Type B pancreatic cell (in vitro differentiated cells): ENCODE measurements at places on chromosomes 7 and 10.

GRCh38 chr10:99855479-99856071 lies 73.1 kb downstream of the ABCC2 start:
- no peak overlapping the region for H3K27ac ChIP-seq
- no peak overlapping the region for H3K4me3 ChIP-seq
- H3K36me3 ChIP-seq = no peaks in the 10 kb centered on the region
- no peak for DNase-seq

- peaks cover 10% of the 10 kb centered on the region for H3K4me1 ChIP-seq
- DNase-seq = no peak
- no peak overlapping the region for H3K27ac ChIP-seq
- H3K4me3 ChIP-seq = no peak overlapping the region
Measured at GRCh38 chr10:43117777-43118583, 20.3 kb upstream of the CSGALNACT2 start.

DNA sequence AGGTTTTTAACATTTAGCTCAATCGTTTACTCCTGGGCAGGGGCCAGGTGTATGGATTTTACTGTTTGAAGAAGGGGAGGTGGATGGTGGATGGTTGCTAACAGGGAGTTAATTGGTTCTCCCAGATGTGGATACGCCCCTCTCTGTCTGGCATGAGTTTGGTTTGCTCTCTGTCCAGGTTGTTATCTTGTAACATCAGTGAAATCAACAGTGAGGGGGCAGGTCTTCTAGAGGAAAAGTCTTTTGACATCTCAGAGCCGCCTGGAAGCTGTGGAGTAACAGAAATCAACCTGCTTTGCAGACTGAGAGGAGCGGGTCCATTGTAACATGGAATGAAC lies 243.4 kb downstream of the MGMT start:
- H3K27ac ChIP-seq = no peak overlapping the region
- H3K4me3 ChIP-seq = no peak overlapping the region
- H3K36me3 ChIP-seq = peaks cover 12% of the 10 kb centered on the region
- H3K27me3 ChIP-seq = no peaks in the 10 kb centered on the region

DNA sequence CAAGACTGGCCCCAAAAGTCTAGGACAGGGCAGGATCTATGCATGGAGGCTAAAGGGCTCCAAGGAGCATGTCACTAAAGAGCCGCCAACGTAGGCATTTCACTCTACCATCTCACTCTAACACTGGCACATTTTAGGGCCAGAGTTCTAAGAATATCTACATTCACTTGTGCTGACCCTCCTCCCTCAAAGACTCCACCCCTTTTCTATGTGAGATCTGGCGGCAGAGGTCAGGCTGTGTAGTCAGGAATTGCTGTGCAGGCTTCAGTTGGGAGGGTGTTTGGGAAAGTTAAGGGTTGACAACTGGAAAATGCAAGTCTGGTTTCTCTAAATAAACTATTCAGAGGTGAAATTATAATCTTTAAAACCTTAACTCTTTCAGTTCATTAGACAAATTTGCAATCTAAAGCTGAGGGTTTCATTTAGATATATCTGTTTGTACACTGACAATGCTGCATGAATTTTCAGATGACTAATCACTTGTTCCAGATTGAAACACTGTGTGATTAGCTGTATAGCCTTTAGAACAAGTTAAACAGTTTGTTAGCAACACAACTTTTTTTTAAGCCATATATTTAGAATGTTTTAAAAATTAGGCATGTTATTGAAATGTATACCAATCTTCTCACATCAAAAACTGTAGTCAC lies 18.2 kb downstream of the LMOD2 start:
- no peak for DNase-seq
- no peaks in the 10 kb centered on the region for H3K36me3 ChIP-seq
- no peak overlapping the region for H3K4me3 ChIP-seq
- peak overlapping the region; percentile 24 for H3K27ac ChIP-seq
- H3K27me3 ChIP-seq = no peaks in the 10 kb centered on the region

DNA sequence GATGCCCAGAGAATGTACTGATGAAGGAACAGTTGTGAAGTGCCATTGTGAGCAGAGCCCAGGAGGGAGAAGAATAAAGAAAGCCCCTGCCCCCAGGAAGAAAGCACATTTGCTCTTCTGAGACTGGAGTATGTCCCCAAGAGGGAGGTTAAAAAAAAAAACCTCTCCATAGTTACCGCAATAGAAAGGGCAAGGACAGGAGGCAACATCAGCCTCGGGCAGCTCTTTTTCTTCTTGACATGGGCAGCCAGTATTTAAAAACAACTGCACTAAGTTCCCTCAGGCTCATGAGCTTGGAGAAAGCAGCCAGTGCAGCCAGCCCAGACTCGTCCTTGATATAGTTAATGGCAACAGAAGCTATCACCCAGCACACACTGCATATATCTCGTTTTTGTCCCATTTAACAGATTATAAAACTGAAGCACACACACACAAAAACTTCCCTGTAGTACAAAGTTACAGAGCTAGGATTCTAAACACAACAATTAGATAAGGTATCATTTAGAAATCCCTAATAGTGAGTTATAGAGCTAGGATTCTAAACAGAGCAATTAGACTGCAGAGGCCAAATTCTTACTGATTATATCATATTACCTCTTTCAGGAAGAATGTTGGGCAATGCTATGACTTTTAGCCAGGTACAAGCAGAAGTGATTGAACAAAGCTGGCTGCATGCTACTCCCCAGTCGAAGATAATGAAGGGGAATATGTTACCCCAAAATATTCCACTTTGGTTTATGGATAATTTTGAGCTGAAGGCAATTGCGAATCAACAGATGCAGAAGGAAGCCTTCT lies 823.5 kb downstream of the GRID1 start:
- no peak for DNase-seq
- peak overlapping the region; percentile 30 for H3K4me3 ChIP-seq
- no peaks in the 10 kb centered on the region for H3K36me3 ChIP-seq
- H3K4me1 ChIP-seq = peaks cover 29% of the 10 kb centered on the region

- no peak overlapping the region for H3K4me3 ChIP-seq
- peaks cover 3% of the 10 kb centered on the region for H3K36me3 ChIP-seq
- peaks cover 23% of the 10 kb centered on the region for H3K4me1 ChIP-seq
- H3K27ac ChIP-seq = peak overlapping the region; percentile 50
- no peak for DNase-seq
Measured at GRCh38 chr7:151754142-151754590, 122.7 kb downstream of the PRKAG2 start.

DNA sequence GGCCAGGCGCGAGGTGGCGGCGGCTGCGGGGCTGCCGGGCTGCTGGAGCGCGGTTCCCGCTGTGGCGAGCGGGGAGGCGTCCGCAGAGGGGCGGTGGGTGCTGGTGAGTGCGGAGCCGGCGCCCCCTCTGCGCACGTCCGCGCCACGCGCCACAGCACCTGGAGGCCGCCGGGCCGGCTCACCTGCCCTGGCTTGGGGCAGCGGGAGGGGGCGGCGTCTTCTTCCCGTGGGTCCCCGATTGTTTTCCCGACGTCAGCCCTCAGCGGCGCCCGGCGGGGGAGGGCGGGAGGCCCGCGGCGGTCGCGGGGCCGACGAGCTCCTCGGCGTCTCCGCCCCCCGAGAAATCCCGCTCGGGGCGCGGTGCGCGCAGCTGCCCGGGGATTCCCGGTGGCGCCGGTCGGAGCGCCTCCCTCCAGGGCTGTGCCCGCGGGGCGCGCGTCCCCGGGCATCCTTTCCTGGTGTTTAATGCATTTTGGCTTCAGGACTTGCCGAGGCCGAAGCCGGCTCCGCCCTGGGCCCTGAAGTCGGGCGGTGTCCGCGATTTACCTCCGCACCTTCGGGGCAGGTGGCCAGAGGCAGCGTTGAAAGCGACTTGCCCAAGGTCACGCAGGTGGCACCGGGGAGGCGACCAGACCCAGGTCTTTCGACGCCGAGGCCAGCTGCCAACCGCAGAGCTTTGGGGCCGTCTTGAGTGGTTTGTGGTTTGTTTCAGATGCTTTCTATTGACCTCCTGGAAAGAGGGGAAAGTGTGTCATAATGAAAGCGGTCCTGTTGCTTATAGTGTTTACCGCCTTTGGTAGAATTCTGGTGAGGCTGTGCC lies 561 bp downstream of the PLEKHA1 start:
- H3K4me3 ChIP-seq = peak overlapping the region; percentile 93
- H3K27me3 ChIP-seq = no peaks in the 10 kb centered on the region
- peaks cover 10% of the 10 kb centered on the region for H3K36me3 ChIP-seq
- H3K4me1 ChIP-seq = peaks cover 9% of the 10 kb centered on the region
- peak; percentile 78 for DNase-seq
- peak overlapping the region; percentile 97 for H3K27ac ChIP-seq

DNA sequence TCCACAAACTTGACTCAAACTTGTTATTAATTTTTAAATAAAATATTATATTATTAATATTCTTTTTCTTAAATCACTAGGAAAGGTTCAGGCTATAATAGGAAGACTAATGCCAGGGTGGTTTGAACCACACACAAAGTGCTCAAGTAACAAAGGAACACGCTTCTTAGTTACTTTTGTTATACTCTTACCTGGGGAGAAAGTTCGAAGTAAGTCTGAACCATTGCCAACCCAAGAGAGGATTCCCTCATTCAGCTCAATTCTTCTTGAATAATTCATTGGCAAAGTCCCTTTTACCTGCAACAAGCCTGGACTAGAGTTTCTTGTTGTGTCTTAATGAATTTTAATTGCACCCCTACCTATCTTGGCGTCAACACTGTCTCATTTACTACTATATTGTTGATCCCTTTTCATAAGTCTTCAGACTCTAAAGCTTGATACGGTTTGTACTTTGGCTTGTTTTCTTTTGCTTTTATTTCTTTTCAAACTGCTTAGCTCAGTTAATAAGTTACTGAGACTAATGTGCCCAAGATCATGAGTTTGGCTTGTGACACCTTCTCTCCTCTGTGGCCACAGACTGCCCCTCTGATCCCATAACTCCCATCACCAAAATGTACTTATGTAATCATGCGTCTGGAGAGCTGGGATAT lies 10.2 kb upstream of the C10orf67 start:
- no peaks in the 10 kb centered on the region for H3K36me3 ChIP-seq
- no peak for DNase-seq
- H3K27me3 ChIP-seq = peaks cover 4% of the 10 kb centered on the region
- no peak overlapping the region for H3K27ac ChIP-seq
- H3K4me1 ChIP-seq = no peaks in the 10 kb centered on the region

GRCh38 chr7:91462316-91462715 lies 198.1 kb downstream of the FZD1 start:
- DNase-seq = no peak
- no peak overlapping the region for H3K4me3 ChIP-seq
- H3K27ac ChIP-seq = no peak overlapping the region
- H3K4me1 ChIP-seq = no peaks in the 10 kb centered on the region
- no peaks in the 10 kb centered on the region for H3K27me3 ChIP-seq
- H3K36me3 ChIP-seq = no peaks in the 10 kb centered on the region

DNA sequence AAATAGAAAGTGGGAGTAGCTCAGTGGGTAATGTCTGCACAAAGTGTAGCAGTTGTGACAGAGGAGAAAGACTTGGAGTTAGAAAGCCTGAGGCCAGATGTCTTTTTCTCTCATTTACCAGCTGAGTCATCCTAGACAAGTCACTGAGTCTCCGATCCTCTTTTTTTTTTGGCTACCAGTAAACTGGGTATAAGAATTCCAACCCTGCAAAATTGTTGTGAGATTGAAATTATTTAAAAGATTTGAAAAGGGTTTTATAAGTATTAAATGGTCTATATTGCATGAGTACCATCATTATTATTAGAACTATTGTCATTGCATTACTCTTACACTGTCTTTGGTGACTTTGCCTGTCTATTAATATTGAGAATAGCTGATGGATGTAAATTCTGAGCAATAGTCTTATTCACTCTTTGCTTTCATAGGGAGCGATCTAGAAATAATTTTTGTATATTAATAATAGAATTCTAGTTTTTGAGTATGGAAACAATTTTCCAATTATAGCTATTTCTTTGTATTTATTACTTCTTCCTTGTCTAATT lies 74.0 kb downstream of the ARID5B start:
- no peaks in the 10 kb centered on the region for H3K27me3 ChIP-seq
- peak overlapping the region; percentile 73 for H3K27ac ChIP-seq
- H3K4me3 ChIP-seq = peak overlapping the region; percentile 9
- no peak for DNase-seq

- H3K4me3 ChIP-seq = no peak overlapping the region
- no peaks in the 10 kb centered on the region for H3K36me3 ChIP-seq
- DNase-seq = no peak
- no peak overlapping the region for H3K27ac ChIP-seq
- no peaks in the 10 kb centered on the region for H3K27me3 ChIP-seq
- H3K4me1 ChIP-seq = no peaks in the 10 kb centered on the region
Measured at GRCh38 chr7:82859106-82859850, 303.4 kb downstream of the PCLO start.

DNA sequence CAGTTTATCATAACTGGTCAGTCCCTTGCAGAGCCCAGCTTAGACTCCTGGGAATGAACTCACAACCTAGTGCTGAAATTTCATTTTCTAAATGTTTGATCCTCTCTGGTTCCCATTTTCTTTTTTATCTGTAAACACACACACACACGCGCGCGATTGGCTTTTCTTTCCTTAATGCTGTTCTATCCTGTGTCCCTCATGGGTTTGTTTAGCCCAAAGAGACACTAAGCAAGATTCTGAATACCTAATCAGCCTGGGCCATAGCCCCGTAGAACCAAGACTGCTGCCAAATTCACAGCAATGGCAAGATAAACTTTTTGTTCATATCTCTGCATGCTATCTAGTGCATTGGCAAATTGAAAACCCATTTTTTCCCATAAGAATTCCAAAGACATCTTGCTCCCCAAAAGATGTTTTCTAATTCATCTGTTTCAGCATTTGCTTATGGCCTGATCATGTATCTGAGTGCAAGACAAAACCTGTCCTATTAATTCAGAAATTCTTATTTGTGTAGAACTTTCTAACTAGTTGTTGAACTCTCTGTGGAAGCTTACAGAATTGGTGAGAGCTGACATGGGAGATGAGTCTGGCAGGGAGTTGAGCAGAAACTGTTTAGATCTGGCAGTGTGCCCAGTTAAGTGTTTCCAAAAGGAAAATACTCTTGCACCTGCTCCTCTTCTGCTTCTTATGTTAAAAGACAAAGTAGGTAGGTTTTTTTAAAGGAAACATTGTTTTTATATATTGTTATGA lies 1.8 kb upstream of the IFIT1 start:
- no peaks in the 10 kb centered on the region for H3K27me3 ChIP-seq
- H3K36me3 ChIP-seq = no peaks in the 10 kb centered on the region
- no peak for DNase-seq
- H3K4me3 ChIP-seq = no peak overlapping the region
- H3K4me1 ChIP-seq = peaks cover 16% of the 10 kb centered on the region

GRCh38 chr7:12770227-12770975 lies 83.0 kb downstream of the ARL4A start:
- H3K4me1 ChIP-seq = peaks cover 20% of the 10 kb centered on the region
- no peak for DNase-seq
- H3K27ac ChIP-seq = no peak overlapping the region
- peaks cover 4% of the 10 kb centered on the region for H3K27me3 ChIP-seq
- peaks cover 10% of the 10 kb centered on the region for H3K36me3 ChIP-seq

GRCh38 chr10:70190581-70190980 lies 20.3 kb upstream of the SAR1A start:
- H3K4me1 ChIP-seq = peaks cover 7% of the 10 kb centered on the region
- H3K27me3 ChIP-seq = no peaks in the 10 kb centered on the region
- H3K36me3 ChIP-seq = no peaks in the 10 kb centered on the region
- no peak overlapping the region for H3K27ac ChIP-seq
- no peak for DNase-seq
- H3K4me3 ChIP-seq = no peak overlapping the region
